Brain (organoid and tissue), 16 donors: ENCODE measurements at places on chromosomes 4 and X.

DNA sequence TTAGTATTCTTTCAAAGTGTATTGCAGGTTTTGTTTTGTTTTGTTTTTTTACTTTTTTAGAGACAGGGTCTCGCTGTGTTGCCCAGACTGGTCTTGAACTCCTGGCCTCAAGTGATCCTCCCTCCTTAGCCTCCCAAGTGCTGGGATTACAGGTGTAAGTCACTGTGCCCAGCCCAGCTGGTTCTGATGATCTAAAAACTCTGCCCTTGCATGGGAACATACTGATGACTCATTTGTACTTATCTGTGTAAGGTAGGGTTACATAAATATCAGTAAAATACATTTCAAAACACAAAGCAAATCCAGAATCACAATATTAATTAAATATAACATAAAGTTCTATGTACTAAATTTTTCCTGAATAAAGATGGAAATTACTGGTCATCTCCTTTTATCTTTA lies 7.4 kb upstream of the SLC9B1 start:
- no peak for DNase-seq

DNA sequence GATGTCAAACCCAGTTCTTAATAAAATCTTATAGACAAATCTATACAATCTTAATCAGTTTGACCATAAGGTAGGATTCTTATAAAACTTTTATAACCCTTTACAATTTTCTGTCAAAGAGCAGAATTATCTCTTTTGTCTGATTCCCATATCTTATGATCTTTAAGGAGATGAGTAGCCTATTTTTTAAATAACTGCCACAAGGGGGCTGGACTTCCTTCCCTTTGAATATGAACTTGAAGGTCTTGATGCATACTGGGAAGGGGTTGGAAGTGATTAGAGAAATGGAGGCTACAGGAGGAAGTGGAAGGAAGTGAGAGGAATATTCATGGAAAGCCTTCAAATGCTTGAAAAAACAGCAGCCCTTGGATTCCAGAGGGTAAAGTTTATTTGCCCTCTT lies 111.1 kb downstream of the APOOL start:
- DNase-seq = no peak

GRCh38 chrX:40908857-40909475 lies 173.6 kb upstream of the MED14 start:
- no peak for DNase-seq

- no peak for DNase-seq
Observed at GRCh38 chrX:45300638-45301037, 100.0 kb upstream of the DIPK2B start.

DNA sequence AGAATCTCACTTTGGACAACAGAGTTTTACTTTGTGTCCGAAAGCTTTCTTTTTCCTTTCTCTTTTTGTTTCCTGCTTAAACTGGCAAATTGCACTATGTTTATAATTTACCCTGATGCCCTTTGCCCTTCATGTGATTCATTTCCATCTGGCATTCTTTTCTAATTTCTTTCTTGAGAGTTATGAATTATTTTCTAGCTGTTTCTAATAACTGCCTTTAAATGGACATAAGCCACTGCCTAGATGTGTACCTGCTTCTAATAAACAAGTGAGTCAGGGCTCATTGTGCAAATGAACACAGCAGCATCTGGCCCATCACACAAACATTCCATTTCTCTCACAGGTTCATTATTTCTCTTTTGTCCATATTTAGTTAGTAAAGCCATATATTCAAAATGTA lies 242.3 kb upstream of the GPRIN3 start:
- DNase-seq = no peak

- no peak for DNase-seq
Observed at GRCh38 chrX:134752981-134753717, 94.9 kb upstream of the PLAC1 start.

DNA sequence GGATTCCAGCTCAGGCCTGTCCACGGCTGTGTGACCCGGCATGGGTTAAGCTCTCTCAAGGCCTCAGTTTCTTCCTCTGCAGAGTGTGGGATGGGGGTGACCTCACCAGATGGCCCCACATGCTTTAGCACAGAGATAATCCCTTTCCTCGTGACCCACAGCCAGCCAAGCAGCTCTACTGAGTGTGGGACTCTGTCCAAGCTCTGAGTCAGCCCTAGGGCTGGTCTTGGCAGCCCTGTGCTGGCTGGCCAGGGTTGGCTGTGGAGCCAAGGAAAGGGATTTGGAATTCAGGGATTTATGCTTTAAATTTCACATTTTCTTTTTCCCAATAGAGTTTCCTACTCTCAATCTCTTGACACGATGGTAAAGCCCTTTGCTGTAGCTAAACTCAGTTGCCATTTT lies 19.7 kb upstream of the SPON2 start:
- peak; percentile 38 for DNase-seq

DNA sequence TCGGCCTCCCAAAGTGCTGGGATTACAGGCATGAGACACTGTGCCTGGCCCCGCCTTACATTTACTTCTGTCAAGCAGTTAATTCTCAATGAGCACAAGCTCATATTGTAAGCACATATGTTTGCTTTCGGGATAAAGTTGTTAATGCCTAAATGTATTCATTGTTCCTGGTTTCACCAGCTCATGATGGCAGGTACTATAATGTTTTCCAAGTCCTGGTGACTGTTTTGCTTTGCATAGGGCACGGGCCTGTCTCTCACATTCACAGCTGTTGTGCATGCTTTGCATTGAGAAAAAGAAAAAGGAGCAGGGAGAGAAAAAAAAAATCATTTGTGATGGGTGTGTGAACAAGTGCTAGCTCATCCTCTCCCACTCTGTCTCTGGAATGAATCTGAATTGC lies 661.2 kb upstream of the TENM3 start:
- DNase-seq = no peak

DNA sequence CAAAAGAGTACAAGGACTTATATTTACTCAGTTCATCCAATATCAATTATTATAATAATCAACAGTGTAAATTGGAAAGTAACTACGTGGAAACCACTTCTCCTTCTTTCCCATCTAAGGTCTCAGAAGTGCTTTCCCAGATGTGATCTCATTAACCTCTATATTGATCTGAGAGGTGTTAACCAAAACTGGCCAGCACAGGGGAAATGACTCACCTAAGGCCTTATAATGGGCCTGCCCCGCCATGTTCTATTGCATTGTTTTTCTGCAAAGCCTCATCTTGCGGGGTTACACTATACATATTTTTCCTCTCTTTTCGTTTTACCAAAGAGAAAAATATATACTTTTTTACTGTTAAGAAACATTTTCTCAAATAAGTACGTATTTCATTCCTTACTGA lies 20.5 kb downstream of the RAB40A start:
- DNase-seq = no peak

DNA sequence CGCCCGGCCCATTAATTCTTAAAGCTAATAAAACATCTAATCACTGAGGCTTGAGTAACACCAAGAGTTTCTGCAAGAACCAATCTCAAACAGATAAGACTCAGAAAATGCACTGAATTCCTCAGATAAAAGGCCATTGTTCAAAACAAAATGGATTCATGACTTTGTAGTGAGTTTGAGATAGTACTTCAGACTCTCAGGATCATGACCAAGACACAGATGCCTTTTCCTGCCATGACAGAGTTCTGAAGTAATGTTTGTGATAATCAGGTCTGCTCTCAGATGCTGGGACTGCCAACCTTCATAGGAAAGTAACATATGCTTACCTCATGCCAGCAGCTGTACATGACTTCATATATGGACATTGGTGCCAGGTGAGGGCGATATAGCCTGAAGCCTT lies 54.6 kb downstream of the NIPAL1 start:
- no peak for DNase-seq

DNA sequence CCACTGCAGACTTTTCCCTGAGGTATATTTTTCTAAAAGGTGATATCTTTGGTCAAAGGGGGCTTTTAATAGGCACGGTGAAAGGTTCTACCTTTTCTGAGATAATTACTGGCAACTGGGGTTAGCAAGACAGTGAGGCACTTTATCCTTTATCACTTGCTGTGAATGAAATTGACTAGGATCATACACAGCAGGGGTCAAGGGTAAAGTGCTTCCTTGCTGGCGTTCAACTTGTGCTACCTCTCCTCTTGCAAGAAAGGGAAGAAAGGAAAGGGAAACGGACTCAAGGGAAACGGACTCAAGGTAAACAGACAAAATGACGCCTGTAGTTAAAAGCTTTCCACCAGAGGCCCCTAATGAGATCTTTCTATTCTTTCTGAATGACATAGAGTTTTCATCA lies 78.6 kb upstream of the RAPGEF2 start:
- no peak for DNase-seq

GRCh38 chr4:27017623-27018022 lies 157.0 kb downstream of the STIM2 start:
- no peak for DNase-seq

- peak; percentile 49 for DNase-seq
Observed at GRCh38 chr4:185839194-185839712, 27.3 kb upstream of the SORBS2 start.

- DNase-seq = no peak
Observed at GRCh38 chr4:76594173-76594572, 159.1 kb downstream of the SHROOM3 start.

DNA sequence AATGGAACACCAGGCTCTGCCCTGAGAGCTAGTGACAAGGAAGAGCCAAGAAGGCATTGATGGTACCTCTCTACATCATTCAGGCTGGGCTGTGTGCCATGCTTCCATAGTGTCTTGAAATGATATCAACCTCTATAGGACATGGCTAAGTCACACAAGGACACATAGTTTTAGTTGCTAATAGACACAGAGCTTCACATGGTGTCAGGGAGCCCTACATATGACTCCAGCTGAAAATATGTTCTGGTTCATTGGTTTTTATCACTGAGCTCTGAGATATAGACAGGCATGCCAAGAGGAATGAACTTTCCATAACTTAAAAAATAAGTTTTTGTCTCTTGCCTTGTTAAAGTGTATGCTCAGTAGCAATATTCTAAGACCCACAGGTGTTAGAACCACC lies 72.1 kb upstream of the PRKG2 start:
- DNase-seq = no peak

DNA sequence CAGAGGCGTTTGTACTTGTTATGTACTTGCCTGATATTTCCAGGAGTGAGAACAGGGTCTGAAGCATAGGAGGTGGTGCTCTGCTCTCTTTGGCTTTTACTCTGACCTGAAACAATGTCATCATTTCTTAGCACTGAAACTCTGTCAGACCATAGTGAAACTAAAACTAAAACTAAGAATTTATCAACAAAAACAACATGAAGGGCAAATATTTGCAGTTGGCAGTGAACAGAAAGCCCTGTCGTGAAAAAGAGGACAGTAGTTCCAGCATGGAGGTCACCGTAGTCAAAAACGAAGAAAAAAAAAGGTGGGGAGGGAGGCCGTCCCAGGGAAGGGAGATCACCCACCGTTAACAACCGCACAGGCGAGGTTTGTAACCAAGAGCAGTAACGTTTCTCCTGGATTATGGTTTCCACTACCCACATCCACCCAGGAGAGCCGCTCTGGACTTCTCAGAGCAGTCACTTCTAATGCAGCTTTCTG lies 97.5 kb downstream of the ANK2 start:
- DNase-seq = no peak

- DNase-seq = no peak
Observed at GRCh38 chrX:74318672-74319071, 14.7 kb downstream of the ZCCHC13 start.

GRCh38 chr4:89055157-89056080 lies 1.6 kb downstream of the FAM13A start:
- DNase-seq = no peak

DNA sequence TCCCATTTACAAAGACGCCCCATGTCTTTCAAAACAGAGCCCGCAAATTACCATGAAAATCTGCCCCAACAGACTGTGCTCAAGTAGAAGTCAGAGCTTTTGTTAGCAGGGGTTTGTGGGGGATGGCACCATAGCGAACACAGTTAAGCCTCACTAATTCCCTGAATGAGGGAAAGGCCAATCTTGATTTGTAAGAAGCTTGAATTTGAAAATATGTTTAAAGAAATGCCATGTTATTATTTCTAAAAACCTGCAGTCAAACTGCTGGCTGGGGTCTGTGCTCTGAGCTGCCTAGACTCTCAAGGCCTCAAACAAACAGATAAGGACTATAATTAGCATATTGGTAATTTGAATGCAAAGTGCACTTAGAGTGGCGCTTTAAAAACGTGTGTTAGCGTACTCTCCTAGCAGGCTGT lies 9.4 kb upstream of the PAK3 start:
- peak; percentile 50 for DNase-seq

GRCh38 chrX:47078129-47079043 lies at the start of gene RGN:
Gene RGN, plus strand, starts transcription at chrX:47078443. Its CDS starts 2,702 bp downstream, at chrX:47081145.
- DNase-seq = peak; percentile 58

DNA sequence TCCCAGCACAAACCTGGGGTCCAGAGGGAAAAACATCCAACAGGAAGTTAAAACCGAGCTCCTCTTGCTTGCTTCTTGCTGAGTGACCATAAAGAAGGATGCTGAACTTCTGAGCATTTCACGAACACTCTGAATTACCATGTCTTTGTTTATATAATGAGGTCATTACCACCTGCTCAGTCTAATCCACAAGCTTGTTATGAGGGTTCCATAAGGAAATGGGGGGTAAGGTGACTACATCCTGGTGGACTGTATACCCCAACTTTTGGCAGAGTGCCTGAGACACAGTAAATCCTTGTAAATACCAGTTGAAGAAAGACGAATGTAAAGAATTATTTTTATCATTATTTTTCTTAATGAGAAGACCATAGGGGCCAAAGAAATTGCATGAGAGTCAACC lies 16.8 kb downstream of the CCDC149 start:
- DNase-seq = no peak

GRCh38 chr4:54392479-54392878 lies 163.4 kb downstream of the PDGFRA start:
- DNase-seq = no peak
